ENCODE measurements at places on chromosomes 2 and 18. TPM values are rescaled to one million over a fixed set of nuclear protein-coding genes. Genes with fewer than 3 reads are reported as not detected.

Gene TTN
- 2.8 TPM for total RNA-seq

Gene LNPK
- 44.7 TPM for total RNA-seq

GRCh38 chr2:86305915-86306254 is 31.5 kb downstream of the REEP1 start:
- DNase-seq, result no peak

DNA sequence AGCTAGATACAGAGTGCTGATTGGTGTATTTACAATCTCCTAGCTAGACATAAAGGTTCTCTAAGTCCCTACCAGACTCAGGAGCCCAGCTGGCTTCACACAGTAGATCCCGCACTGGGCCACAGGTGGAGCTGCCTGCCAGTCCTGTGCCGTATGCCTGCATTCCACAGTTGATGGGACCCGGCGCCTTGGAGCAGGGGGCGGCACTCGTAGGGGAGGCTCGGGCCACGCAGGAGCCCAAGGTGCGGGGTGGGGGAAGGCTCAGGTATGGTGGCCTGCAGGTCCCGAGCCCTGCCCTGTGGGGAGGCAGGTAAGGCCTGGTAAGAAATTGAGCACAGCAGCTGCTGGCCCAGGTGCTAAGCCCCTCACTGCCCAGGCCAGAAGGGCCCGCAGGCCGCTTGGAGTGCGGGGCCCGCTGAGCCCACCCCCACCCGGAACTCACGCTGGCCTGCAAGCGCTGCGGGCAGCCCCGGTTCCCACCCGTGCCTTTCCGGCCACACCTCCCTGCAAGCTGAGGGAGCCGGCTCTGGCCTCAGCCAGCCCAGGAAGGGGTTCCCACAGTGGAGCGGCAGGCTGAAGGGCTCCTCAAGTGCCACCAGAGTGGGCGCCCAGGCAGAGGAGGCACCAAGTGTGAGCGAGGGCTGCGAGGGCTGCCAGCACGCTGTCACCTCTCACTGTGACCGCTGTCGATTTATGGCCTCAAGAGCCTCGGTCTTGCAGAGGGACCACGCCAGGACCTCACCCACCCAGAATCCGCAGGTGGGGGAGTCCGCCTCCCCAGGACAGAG is 76.5 kb downstream of the MEX3C start:
- DNase-seq, result no peak

- DNase-seq, result no peak
These were observed 105.6 kb upstream of the RFX8 start for GRCh38 chr2:101580528-101580927.

DNA sequence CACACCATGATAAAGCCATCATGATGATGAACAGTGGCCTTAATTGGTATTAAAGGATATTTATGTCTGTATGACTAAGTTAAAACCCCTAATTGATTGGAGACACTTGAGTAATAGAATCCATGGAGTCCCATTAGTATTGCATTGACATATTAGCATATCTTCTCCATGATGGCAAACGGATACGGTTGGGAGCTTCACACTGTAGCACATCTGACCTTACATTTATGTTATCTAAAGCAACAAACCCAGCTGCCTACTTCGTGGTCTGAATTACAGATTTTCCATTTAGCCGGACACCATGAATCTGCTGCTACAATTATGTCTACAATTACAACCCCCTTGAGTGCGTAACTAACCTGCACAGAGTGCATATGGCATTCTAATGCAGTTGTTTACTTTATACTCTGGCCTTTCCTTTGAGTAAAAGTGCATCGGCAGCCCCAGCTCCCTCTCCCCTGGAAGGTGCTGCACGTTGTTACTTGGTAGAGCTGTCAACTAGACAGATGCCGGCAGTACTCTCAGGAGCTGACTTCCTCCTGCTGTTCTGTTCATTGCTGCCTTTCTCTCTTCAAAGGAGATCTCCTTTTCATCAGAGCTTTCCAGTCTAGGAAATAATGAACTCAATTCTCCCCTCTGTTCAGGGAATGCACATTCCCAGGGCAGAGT is 92.1 kb downstream of the LRRC30 start:
- DNase-seq, result no peak

GRCh38 chr2:1817256-1818051 is 73.1 kb upstream of the PXDN start:
- peak; percentile 59 for DNase-seq

DNA sequence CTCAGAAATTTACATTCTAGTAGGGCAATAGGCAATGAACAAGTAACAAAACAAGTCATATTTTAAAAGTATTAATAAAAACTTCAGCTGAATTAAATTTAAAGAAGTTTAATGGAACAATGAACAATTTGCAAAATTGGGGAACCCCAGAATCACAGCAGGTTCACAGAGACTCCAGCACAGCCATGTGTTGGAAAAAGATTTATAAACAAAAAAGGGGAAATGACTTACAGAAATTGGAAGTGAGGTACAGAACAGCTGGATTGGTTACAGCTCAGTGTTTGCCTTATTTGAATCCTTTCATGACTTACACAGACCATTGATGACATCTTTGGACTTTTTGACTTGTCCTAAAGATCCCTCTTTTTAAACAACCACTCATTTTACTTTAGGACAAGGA is 179.9 kb upstream of the SCN7A start:
- no peak for DNase-seq

- no peak for DNase-seq
These were observed 82.4 kb downstream of the CTIF start for GRCh38 chr18:48621240-48621639.

GRCh38 chr2:12717191-12718014 is 667 bp downstream of the TRIB2 start:
- DNase-seq, result peak; percentile 60

- no peak for DNase-seq
These were observed 48.0 kb downstream of the SCN2A start for GRCh38 chr2:165287094-165287778.

- DNase-seq, result no peak
These were observed 82.0 kb downstream of the PHLPP1 start for GRCh38 chr18:62797329-62797728.

- no peak for DNase-seq
These were observed 42.8 kb downstream of the ARL6IP6 start for GRCh38 chr2:152761214-152761613.

- peak; percentile 43 for DNase-seq
These were observed 677 bp downstream of the GAD1 start for GRCh38 chr2:170817093-170818035.

DNA sequence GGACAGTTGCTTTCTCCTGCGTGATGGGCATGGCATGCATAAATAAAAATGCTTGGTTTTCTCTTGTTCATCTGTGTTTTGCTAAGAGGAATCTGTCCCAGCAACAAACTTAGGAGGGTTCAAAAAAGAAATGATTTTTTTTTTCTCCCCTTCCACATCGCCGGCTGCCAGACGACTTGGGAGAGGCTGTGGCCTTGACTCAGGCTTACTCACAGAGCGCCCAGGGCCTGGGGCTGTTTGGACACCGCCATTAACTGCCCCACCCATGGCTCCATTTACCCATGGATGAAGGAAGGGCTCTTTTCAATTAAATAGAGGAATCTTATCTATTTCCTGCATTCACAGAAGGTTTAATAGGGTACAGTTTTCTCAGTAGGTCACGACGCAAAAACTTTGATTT is 22.3 kb upstream of the SERPINB5 start:
- no peak for DNase-seq

GRCh38 chr2:19158896-19159295 is 199.5 kb downstream of the OSR1 start:
- no peak for DNase-seq
